ENCODE measurements at places on chromosomes 3 and 15. TPM values are rescaled to one million over a fixed set of nuclear protein-coding genes. Genes with fewer than 3 reads are reported as not detected.

Gene C2CD4A
- not detected for total RNA-seq

Gene SPINK8
- total RNA-seq = not detected

Gene CDHR4
- total RNA-seq = not detected

Gene ANKRD63
- total RNA-seq = not detected

Gene NEK11
- total RNA-seq = 5.9 TPM

Gene ADAMTS9
- 18.8 TPM for total RNA-seq

Gene TGM5
- total RNA-seq = not detected

All from placental pericyte (primary cell).